ENCODE measurements at places on chromosomes 2 and 18.

DNA sequence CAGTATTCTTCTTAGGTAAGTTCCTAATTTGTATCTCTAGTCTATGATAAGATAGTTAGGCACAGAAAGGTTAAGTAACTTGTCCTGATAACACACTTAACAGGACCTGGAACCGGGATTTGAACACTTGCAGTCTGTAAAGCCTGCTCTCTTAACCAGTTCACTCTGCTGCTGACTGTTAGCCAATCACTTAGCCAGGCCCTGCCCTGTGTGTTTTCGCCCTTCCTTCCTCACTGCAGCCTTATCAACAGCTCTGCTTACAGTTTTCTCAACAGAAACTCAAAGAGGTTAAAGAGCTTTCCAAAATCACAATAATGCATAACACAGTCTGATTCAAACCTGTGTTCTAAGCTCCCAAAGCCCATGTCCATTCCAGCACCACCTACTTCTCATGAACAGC is 151.7 kb downstream of the TRABD2A start:
- no peak for DNase-seq

DNA sequence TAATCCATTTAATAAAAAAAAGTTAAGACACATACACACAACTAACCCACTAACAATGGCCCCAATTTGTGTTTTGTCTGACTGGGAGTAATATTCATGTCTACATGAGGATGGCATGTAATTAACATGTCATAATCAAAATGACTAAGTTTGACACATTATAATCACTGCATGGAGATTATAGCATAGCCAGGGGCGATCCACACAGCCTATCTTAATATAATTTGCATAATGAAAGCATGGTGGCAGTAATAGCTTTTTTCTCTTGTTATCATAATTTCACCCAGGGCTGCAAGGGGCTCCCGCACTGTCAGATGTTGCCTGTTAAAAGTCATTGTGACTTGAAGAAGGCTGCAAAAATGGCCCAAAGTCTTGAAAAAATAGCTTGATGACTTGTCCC is 243.7 kb downstream of the SMAD2 start:
- no peak for DNase-seq

GRCh38 chr2:179277429-179278196 is 13.0 kb upstream of the SESTD1 start:
- no peak for DNase-seq

DNA sequence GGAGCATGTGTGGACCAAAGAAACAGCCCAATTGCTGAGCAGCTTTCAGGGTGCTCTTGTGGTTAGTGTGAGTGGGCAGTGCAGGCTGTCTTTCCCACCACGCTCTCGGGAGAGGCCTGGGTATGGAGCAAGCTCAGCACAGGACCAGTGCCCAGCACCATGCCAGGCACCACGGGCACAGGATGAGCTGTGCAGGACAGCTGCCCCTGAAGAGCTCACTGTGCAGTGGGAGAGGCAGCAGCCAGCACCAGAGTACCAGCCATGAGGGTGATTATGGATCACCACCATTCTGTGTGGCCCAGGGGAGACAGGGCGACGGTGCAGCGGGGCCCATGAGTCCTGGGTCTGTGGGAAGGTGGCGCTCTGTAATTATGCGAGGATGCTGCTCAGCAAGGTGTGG is 29.7 kb upstream of the FAHD2A start:
- no peak for DNase-seq

GRCh38 chr2:169106563-169107545 is 37.5 kb downstream of the DHRS9 start:
- DNase-seq, result no peak

DNA sequence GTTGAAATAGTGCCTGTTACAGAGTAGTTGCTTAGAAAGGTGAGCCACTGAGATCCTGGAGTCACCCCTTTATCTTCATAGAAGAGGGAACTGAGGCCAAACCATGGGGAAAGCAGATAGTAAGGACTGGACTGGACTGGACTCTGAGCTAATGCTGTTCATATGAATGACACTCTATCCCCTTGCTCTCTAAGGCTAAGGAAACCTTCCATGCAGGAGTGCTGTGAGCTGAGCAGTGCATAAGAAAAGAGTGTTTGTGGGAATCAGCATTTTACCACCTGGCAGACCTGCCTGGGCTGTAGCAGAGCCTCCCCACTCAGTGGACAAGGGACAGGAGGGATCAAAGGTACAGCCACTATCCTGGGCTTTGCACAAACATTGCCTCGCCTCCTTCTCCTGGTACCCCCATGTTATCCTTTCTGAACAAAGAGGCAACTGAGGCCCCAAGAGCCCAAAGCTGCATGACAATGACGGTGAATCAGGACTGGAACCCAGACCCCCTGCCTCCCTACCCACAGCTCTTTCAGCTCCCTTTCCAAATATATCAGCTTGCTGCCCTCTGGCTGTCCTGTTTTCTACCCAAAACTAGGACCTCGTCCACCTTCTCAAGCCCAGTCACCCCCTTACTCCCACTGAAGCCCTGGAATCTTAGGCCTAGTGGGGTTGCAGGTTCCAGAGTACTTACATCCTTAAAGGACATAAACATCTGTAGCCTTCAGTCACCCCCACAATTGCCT is 227.9 kb downstream of the ZBTB7C start:
- no peak for DNase-seq

DNA sequence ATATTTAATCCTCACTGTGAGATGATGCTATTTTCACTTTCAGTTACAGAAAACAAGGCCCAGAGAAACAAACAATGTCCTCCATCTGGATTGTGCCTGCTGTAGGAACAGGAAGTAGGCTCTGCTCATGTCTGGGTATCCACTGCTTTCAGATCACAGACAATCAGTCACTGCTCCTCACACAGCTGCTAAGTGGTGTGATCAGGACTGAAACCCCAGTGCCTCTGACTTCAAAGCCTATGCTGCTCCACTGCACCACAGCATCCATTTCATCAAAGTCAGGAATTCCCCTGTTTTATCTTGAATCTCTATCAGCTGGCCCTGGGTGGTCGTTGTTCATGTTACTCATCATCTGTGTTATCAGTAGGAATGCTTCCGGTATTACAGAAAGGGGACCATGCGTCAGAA is 303.8 kb upstream of the TRIB2 start:
- DNase-seq, result peak; percentile 43

DNA sequence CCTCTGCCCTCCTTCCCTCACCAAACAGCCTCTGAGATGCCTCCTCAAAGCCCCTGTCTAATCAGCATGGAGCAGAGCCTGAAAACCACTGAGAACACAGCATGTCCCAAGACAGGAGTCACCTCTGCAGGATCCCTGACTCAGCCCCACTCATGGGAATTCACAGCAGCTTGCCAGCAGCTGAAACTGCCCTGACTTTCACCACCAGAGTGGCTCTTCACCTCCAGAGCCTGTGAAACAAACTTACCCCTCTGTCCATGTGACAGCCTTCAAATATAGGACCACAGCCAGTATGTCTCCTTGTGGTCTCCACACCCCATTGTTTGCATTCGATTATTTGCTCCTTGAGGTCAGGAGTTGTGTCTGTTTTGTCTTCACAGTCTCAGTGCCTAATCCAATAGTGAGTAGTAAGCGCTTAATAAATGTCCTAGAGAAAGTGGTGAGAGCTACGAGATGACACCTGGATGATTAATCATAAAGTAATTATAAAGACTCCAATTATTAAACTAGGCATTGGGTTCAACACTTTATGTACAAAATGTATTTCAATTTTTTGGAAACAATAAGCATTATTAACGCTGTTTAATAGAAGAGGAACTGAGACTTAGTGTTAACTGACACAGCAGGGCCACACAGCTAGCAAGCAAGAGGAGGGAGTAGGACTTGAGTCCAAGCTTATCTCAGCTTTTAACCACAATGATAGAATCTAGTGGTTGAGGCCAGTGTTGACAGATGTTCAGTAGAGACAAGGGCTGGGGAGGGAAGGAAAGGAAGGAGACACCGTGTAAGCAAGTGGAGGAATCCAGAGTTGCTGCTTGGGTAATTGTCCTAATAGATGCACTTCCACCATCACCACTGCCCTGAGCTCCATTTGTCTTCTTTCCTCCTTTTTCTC is 358.7 kb upstream of the TNP1 start:
- DNase-seq, result peak; percentile 19

DNA sequence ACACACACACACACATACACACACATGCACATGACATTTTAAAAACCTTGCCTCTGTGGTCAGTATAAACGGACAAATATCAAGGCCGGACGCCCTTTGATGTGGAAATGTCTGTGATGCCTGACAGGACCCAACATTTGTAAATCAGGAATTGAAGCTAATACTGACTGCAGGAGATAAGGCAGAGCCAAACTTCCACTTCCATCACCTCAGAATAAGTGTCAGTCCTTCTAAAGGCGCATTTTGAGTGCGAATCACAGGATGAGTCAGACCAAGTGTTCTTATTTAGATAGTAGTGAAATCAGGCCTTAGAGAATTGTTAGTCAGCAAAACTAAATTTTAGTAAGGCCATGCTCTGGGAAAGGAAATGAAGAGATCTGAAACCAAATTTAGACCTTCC is 211.7 kb upstream of the LRATD1 start:
- no peak for DNase-seq

- peak; percentile 89 for DNase-seq
These were observed at the start of gene STAT4 for GRCh38 chr2:191150600-191151330. STAT4 (minus strand) TSS chr2:191150994; CDS start chr2:191148203, 2,791 bp downstream.

- peak; percentile 79 for DNase-seq
These were observed 216.0 kb downstream of the TGIF1 start for GRCh38 chr18:3665780-3666525.

DNA sequence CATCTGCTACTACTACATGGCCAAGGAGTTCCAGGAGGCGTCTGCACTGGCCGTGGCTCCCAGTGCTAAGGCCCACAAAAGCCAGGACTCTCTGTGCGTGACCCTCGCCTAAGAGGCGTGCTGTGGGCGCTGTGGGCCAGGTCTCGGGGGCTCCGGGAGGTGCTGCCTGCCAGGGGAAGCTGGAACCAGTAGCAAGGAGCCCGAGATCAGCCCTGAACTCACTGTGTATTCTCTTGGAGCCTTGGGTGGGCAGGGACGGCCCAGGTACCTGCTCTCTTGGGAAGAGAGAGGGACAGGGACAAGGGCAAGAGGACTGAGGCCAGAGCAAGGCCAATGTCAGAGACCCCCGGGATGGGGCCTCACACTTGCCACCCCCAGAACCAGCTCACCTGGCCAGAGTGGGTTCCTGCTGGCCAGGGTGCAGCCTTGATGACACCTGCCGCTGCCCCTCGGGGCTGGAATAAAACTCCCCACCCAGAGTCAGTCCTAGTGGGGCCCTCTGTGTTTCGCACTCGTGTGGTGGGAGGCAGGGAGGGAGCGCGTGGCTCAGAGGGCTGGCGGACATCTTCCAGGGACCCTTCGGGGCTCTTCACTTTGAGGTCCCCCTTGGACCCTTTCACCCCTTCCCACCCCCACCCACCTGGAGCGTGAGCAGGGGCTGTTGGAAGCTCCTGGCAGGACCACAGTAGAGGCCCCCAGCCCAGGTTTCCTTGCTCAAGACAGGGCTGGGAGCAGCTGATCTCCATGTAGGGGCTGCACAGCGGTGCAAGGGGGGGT is 5.7 kb downstream of the GPR35 start:
- DNase-seq, result no peak

- DNase-seq, result no peak
These were observed 52.4 kb upstream of the TEX51 start for GRCh38 chr2:126846241-126846640.

GRCh38 chr18:48934415-48934722 is 16.4 kb downstream of the SMAD7 start:
- DNase-seq, result no peak

GRCh38 chr2:9415516-9416169 is 7.7 kb downstream of the ITGB1BP1 start:
- DNase-seq, result no peak

- no peak for DNase-seq
These were observed 57.1 kb upstream of the GPR45 start for GRCh38 chr2:105184420-105184819.

- DNase-seq, result no peak
These were observed 7.8 kb upstream of the ETAA1 start for GRCh38 chr2:67389286-67389685.

DNA sequence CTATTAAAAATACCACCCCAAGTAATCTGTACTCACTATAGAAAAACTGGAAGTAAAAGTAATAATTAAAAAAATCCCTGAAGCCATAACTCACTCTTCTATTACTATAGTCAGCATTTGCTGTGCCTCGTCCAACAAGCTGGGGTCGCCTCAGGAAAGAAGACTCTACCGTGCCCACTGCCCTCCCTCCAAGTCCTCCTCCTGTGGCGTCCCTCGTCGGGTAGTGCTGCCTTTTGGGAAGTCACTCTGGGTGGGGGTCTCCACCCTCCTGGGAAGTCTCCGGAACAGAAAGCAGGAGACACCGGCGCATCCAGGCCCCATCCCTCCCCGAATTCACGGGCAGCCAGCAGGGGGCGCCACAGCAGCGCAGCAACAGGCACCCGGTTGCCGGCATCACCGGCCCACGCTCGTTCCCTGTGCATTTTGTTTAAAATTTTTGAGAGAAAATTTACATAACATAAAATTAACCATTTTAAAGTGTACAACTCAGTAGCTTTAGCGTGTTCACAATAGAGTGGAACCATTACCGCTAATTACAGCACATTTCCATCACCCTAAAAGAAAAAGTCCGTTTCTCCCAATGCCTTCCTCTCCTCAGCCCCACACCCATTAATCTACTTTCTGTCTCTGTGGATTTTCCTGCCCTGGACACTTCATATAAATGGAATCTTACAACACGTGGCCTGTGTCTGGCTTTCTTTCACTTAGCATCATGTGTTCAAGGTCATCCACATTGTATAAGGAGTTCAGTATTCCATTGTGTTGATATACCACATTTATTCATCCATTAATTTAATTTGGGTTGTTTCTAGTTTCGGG is 62.2 kb downstream of the ADNP2 start:
- peak; percentile 76 for DNase-seq

DNA sequence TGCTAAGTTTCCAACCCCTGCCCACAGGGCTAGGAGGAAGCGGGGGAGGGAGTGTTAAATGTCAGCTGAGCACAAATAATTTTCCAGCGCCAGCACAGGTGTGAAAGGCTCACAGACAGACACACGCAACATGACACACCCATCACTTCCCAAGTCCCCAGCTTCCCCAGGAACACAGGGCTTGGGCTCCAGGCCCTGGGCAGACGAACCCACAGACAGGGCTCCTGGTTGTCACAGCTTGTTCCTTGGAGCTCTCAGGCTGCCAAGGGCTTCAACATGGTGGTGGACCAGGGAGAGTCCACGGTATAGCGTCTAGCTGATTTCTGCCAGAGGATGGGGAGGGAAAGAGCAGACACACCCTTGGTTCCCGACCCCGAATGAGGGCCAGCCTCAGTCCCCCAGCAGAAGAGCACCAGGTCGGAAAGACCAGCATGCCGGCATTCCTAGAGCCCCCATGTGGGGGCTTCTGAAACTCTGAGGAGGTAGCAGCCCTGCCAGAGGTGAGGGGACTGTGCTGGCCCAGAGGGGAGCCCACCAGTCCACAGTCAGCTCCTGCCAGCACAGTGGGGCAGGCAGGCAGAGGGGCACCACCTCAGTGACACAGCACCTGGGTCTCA is 1.9 kb downstream of the DUSP2 start:
- DNase-seq, result peak; percentile 61

GRCh38 chr2:9478526-9478925 is 4.2 kb downstream of the IAH1 start:
- DNase-seq, result no peak

- no peak for DNase-seq
These were observed 66.0 kb upstream of the ASAP2 start for GRCh38 chr2:9140645-9141044.

GRCh38 chr2:207071820-207072219 is 93.9 kb downstream of the KLF7 start:
- no peak for DNase-seq
